EH (cell line): ENCODE measurements at places on chromosomes 11 and 22.

DNA sequence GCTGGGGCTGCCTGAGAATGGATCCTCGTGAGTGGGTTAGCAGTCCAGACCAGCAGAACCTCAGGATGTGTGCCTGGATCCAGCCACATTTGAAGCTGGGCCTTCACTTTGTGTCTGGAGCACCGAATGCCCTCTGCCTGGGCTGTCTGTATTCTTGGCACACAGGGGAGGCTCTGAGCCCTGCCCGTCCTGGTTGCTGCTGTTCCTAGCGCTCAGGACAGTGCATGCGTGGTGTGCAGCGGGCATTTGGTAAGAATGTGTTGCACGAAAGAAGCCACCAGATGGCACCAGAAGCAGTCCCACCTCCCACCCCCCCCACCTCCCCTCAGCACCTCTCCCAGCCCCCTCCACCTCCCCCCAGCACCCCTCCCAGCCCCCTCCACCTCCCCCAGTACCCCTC is 4.1 kb upstream of the MAPK11 start:
- peak; percentile 63 for DNase-seq

GRCh38 chr11:111549196-111549868 is 8.8 kb downstream of the LAYN start:
- DNase-seq, result no peak

- DNase-seq, result peak; percentile 91
These were observed 5.2 kb upstream of the PLET1 start for GRCh38 chr11:112265659-112266409.

GRCh38 chr11:71934213-71934612 is 5.4 kb downstream of the RNF121 start:
- DNase-seq, result no peak

- DNase-seq, result no peak
These were observed 3.4 kb upstream of the RCOR2 start for GRCh38 chr11:63920126-63920938.

DNA sequence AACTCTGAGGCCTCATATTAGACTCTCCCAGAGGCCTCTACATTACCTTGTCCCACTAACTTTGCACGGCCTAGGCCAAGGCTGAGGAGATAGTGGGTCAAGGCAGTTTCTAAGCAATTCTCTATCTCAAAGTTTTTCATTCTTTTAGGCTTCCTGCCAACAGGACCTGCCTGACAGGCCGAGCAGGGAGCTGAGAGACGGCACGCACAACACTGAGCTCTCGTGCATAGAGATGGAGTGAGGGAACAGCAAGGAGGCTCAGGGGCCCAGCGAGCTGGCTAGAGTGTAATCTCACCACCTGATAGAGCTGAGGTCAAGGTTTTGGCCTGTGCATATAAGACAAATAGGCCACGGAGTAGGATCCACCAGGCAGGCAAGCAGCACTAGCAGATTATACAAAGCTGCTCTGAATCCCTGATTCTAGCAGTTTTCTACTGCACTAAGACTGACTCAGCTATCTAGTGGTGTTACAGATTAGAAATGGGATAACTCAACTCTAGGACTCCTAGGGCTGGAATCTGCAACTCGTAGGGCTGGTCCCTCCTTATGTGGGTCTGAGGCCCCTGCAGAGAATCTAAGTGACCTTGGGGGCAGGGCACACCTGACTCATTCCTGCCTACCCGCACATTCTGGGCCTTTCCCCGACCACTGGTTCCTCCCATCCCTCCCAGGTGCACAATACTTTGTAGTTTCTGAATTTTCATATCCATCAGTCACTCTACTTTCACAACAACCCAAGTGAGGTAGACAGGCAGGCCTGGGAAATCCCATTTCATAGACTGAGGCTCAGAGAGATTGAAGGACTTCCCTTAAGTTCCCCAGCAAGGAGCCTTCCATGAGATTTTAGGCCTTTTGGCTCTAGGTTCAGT is 1.7 kb downstream of the CYB5R2 start:
- no peak for DNase-seq

GRCh38 chr11:69158301-69159149 is 2.8 kb downstream of the SMIM38 start:
- DNase-seq, result no peak
